ENCODE measurements at places on chromosomes 1 and 21. TPM values are rescaled to one million over a fixed set of nuclear protein-coding genes. Genes with fewer than 3 reads are reported as not detected.

GRCh38 chr1:243473227-243474135, 217.6 kb downstream of the SDCCAG8 start:
- DNase-seq = no peak

Gene FCRL3
- not detected for total RNA-seq

Gene FCRL5
- not detected for total RNA-seq

Gene LHX4
- 0.59 TPM for total RNA-seq

Gene UTS2
- total RNA-seq = not detected
